ENCODE measurements at places on chromosomes 5 and 9.

GRCh38 chr9:136178773-136179075 is 26.2 kb downstream of the LHX3 start:
- DNase-seq = no peak

GRCh38 chr9:95342571-95342970 is 25.1 kb upstream of the FANCC start:
- DNase-seq = no peak

- no peak for DNase-seq
These were observed 60.6 kb upstream of the SV2C start for GRCh38 chr5:76022611-76023010.

DNA sequence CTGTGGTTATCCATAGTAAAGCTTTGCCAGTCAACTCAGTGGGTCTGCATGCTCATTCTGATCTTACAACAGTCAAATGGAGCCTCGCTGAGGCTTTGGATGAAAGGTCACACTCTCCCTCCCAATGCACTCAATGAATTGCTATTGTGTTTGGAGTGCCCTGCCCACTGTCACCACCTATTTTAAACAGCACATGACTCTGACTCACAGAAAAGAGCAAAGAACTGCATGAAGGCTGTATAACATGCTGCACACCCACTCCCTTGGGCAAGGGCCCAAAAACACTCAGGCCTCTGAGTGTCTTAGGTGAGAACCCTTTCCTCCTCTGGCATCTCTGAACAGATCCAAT is 118.7 kb upstream of the CCDC112 start:
- DNase-seq = no peak

DNA sequence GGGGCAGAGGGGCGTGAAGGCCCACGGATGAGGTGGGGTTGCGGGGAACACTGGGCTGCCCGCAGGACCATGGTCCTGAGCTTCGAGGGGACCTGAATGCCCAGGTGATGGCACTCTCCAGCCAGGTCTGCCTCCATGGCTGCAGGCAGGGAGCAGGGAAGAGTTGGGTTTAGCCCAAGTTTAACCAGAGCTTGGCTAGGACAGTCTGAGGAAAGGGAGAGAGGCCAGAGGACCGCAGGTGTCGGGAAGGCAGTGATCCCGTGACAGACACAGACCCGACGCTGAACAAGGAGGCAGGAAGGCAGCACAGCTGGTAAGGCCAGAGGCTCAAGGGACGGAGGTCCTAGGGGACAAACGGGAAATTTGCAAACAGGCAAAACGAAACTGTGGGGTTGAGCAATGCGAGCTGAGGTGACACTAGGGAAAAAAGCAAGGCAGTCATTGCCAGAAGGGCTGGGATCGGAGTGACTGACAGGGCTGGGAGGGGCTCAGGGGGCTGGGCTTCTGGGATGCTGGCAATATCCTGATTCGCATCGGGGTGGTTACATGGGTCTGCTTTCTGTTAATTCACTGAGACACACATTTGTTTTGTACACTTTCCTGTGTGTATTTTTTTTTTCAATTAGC is 25.0 kb downstream of the ARPC5L start:
- no peak for DNase-seq

GRCh38 chr5:56282216-56282615 is 49.1 kb upstream of the ANKRD55 start:
- no peak for DNase-seq

DNA sequence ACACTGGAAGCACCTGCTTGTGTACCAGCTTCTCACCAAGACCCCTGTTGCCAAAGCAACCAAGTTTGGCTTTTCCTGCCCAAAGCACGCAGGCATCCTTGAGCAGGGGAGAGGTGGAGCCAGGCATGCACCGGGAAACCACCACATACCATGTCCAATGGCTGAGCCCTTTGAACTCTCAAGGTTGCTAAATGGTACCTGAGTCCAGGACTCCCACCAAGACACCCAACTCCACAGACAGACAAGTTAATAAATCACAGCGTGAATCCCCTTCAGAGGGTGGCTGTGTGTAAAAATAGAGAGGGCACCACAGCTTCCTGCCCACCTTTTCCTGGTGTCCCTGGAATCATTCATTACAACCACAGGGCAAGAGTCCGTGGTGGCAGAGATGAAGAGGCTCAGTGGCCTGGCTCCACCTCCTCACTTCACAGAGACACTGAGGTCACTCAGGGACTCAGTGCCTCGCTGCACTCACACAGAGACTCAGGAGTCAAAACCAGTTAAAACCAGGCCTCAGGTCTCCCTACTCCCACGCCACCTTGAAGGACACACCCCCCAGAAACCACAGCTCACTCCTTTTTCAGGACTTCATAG is 143.7 kb downstream of the C5orf15 start:
- no peak for DNase-seq

- DNase-seq = no peak
These were observed 25.6 kb downstream of the CAMK2A start for GRCh38 chr5:150263801-150264621.

DNA sequence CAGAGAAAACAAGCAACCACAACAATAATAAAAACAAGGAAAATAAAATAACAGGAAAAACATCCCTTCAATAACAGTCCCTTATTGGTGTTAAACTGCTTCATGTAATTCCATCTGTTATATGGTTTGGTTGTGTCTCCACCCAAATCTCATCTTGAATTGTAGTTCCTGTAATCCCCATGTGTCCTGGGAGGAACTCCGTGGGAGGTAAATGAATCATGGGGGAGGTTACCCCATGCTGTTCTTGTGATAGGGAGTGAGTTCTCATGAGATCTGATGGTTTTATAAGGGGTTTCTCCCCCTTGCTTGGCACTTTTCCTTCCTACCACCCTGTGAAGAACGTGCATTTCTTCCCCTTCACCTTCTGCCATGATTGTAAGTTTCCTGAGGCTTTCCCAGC is 369.8 kb downstream of the TMEM232 start:
- DNase-seq = no peak

DNA sequence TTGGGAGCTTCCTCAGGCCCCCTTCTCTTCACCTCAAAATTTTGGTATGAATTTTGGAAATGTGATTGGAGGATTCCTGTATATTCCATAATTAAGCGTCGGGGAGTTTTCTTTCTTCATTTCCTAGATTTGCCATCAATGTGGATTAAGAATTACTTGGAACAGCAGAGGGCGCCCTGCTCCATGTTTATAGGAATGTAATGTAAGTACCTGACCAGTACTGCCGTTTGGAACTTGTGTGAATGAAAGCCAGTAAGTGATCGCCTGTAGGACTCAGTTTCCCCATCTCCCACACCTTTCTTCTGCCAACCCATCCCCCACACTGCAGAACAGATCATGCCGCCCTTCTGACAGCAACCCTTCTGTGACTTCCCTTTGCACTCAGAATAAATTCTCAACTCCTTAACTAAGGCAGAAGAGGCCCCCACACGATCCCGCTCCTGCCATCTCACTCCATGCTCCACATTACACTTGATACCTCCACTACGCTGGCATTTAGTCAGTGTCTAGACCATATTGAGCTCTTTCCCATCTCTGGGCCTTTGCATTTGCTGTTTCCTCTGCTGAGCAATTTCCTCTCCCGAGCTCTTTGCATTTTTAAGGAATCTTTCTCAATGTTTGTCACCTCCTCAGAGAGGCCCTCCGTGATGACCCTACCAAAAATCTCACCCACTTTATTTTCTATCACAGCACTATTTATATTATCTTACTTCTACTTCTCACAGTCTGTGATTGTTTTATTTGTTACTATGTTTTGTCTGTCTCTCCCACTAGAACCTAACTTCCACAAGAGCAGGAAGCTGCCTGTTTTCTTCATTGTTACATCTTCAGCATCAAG is 79.5 kb upstream of the HTR4 start:
- DNase-seq = peak; percentile 82

DNA sequence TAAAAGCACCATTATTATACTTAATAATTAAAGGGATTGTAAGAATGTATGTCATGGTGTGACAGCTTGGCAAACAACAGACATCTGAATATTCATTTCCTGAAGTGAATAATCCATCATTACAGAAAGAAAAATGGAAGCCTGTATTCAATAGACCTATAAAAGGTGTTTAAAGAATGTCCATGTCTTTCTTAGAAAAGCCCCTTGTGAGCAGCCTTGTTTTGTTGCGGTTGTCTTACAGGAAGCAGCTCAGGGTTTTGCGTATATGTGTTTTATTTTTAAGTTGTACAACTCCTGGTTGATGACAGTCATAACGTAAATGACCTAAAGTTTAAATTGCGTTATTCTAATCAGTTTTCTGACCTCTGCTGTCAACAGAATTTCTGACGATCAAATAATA is 53.8 kb downstream of the CAST start:
- DNase-seq = no peak

DNA sequence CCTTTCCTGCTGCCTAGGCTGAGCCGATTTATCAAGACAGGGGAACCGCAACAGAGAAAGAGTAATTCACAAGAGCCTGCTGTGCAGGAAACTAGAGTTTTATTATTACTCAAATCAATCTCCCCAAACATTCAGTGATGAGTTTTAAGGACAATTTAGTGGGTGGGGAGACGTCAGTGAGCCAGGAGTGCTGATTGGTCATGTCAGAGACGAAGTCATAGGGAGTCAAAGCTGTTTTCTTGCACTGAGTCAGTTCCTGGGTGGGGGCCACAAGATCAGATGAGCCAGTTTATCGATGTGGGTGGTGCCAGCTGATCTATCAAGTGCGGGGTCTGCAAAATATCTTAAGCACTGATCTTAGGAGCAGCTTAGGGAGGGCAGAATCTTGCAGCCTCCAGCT is 19.0 kb downstream of the SNX24 start:
- DNase-seq = no peak

DNA sequence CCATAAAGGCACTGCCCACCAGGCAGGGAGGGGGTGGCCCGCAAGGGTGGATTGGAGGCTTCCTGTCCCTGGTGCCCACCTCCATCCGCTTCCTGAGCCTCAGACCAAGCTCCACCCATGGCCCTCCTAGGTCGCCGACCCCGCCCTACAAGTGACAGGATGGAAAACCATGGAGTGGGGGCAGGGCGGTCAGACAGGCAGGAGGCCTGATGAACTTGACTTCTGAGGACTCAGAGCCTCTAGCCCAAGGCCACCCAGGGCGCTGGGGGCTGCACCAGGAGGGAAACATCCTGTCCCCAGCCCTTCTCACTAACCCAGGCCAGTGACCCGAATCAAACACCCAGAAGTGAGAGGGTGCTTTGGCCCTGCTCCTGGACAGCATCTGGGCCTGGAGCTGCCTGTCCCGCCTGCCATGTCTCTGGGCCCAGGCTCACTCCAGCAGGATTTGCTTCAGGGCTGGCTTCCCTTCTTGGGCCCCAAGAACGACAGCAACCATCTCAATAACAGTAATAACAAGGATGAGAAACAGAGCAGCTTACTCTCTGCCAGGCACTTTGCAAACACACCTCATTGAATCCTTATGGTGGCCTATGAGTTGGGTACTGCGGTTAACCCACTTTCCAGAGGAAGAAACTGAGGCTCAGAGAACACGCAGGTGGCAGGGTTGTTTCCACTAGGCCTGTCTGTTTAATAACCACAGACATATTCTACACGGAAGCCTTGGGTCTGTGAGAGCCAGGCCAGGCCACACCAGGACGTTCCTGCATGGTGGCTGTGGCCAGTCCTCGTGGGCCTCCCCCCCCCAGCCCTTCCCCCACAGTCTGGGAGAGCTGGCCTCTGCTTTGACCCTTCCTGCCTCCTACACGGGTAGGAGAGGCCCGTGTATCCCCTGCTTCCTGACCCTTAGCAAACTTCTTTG is 4.4 kb upstream of the ST6GALNAC6 start:
- peak; percentile 90 for DNase-seq

DNA sequence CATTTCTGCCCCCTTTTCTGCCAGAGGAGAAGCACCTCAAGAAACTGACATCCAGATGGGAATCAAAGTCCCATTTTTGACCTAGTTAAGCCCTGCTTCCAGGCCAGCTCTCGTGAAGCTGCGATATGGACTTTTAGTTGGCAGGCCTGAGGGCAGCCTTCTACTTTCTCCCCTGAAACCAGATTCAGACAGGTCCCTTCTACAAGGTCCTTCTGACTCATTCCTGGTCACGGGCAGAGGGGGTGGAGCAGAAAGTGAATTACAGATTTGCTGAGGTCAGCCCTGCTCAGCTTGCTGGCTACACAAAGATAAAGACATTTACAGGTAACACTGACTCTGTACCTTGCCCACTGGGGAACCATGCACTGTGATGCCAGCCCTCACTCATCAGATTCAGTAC is 52.8 kb upstream of the TUT7 start:
- peak; percentile 55 for DNase-seq

GRCh38 chr5:33806738-33807442 is 84.9 kb downstream of the ADAMTS12 start:
- no peak for DNase-seq

GRCh38 chr5:14395411-14395810 is 186.2 kb upstream of the OTULINL start:
- no peak for DNase-seq

DNA sequence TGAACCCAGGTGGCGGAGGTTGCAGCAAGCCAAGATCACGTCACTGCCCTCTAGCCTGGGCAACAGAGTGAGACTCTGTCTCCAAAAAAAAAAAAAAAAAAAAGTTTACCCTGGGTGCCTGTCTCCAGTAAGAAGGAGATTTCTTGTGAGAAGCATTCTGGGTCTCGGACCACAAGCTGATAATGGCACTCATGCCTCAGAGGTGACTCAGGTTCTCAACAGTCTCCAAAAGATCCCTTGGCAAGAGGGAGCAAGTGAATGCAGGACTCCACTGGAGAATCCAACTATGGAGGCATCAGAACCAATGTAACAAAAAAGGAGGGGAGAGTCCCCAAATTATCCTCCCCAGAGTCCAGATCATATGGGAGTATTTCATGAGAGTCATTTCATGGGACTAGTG is 106.0 kb upstream of the LRRTM2 start:
- DNase-seq = no peak

- DNase-seq = no peak
These were observed 28.3 kb upstream of the PDE4D start for GRCh38 chr5:59921816-59922215.

DNA sequence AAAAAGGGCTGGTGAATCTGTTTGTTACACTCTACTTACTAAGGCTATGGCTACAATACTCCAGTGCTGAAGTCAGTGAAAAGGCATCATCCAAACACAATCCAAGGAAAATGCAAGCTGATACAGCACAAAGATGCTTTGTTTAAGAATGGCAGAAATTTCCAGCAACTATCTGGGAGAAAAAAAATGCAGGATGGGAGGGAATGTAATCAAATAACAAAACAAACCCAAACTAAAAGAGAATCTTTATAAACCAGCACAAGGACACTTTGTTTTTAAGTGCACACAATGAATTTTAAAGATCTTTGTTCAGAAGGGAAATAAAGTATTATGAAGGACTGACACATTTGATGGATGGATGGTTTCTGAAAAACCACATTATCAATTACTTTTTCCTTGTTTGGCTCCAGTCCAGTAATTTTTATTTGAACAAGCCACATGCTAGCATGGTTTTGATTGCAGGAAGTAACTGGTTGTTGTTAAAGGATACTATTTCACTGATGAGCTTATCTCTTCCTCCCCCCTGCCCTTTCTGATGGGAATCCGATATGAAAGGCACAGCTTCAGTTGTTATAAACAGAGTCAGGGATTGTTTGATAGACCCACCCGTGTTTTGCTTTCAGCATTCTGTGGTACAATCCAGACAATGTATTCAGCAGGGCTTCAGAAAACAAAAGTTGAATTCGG is 12.1 kb upstream of the TLE4 start:
- no peak for DNase-seq

GRCh38 chr9:37617832-37618231 is 25.4 kb upstream of the TOMM5 start:
- no peak for DNase-seq
